ENCODE measurements at places on chromosomes 16 and 17. TPM values are rescaled to one million over a fixed set of nuclear protein-coding genes. Genes with fewer than 3 reads are reported as not detected.

Gene KRTAP9-4
- not detected for total RNA-seq

Gene KRT20
- total RNA-seq: not detected

Gene SLC25A19
- 9.1 TPM for total RNA-seq

Gene TRIM72
- not detected for total RNA-seq
